ENCODE measurements at places on chromosomes 12 and 14.

- H3K4me3 ChIP-seq = no peak overlapping the region
- DNase-seq = no peak
- no peaks in the 10 kb centered on the region for H3K27me3 ChIP-seq
- no peak overlapping the region for H3K27ac ChIP-seq
Observed at GRCh38 chr14:100552524-100553125, 34.6 kb downstream of the BEGAIN start.

- H3K4me1 ChIP-seq = no peaks in the 10 kb centered on the region
- no peak overlapping the region for H3K4me3 ChIP-seq
- no peak overlapping the region for H3K27ac ChIP-seq
- no peaks in the 10 kb centered on the region for H3K36me3 ChIP-seq
- H3K27me3 ChIP-seq = no peaks in the 10 kb centered on the region
- no peak for DNase-seq
Observed at GRCh38 chr12:123050913-123051312, 70.4 kb downstream of the ARL6IP4 start.

GRCh38 chr12:108735855-108736254 is 4.5 kb upstream of the CORO1C start:
- H3K27ac ChIP-seq = no peak overlapping the region
- H3K36me3 ChIP-seq = no peaks in the 10 kb centered on the region
- H3K27me3 ChIP-seq = no peaks in the 10 kb centered on the region
- H3K4me3 ChIP-seq = no peak overlapping the region
- no peak for DNase-seq

GRCh38 chr14:105076805-105077648 is 11.8 kb upstream of the GPR132 start:
- H3K4me1 ChIP-seq = peaks cover 5% of the 10 kb centered on the region
- DNase-seq = no peak
- H3K4me3 ChIP-seq = no peak overlapping the region
- no peaks in the 10 kb centered on the region for H3K36me3 ChIP-seq
- no peak overlapping the region for H3K27ac ChIP-seq
- H3K27me3 ChIP-seq = no peaks in the 10 kb centered on the region

DNA sequence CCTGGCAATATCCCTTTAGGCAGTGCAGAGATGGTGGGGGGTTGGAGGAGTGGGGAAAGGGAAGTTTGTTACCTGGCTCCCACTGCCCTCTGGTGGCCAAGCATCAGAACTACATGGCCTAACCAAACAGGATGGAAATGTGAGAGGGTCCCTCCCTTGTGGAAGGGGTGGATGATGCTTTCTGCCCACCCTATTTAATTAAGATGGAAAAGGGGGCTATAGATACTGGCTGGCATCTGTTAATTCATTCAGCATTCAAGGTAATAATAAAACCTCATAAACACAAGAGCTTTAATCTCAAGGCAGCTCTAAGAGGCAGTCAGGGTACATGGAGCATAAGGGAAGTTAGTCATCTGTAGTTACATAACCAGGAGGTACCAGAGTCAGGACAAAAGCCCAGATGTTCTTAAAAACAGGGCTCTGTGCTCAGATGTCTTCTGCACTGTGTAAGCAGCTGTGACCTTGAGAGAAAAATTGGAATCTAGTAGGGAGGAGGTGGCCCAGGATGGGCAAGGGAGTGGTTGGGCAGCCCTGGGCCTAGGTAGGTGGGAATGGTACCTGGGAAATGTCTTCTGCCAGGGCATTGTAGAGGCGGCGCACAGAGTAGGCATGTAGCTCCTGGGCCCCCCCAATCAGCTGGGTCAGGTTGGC is 4.6 kb downstream of the AP1G2 start:
- H3K27ac ChIP-seq = no peak overlapping the region
- H3K36me3 ChIP-seq = peaks cover 13% of the 10 kb centered on the region
- no peak overlapping the region for H3K4me3 ChIP-seq

All from body of pancreas (tissue), 4 donors.